ENCODE measurements at places on chromosomes 13 and 19.

- DNase-seq = no peak
Measured at GRCh38 chr19:43782689-43783231, 2.0 kb upstream of the KCNN4 start.

DNA sequence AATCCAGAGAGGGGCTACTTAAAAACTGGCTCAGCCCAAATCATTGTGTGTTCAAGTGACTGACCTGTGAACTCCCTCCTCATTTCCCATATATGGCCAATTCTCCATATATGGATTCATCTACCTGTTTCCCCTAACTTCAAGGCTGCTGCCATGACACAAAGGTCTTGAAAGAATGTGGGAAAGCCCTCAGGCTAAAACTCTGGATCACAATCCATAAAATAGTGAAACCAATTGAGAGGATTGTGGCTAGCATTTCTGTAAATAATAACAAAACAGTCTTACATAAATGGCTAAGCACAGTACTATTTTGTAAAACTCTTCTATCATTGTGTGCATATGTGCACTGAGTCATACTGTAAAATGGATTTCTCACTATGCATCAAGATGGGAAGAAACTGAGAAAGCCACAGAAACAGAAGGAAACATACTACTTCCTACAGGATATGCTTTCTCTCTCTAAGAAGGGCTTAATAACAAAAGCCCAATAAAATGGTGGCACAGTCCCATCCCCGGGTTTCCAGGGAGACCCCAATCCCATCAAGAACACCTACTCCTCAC lies 80.5 kb downstream of the FOXO1 start:
- DNase-seq = no peak

DNA sequence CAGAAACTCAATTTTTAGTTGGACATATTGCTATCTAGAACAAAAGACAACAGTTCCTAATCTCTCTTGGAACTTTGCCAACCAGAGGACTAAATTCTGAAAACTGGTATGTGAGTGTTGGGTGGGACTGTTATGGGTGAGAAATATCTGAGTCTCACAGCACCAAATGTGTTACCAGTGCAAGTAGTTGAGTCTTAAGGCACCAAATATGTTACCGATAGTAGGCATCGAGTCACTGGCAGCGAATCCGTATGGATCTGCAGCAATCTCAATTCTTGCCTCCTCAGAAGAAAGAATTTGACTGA lies 575.2 kb downstream of the DACH1 start:
- DNase-seq = no peak

- DNase-seq = peak; percentile 96
Measured at GRCh38 chr19:36054733-36055686, at the start of gene WDR62. WDR62 (plus strand) TSS chr19:36054897; CDS start chr19:36054972, 75 bp downstream.

DNA sequence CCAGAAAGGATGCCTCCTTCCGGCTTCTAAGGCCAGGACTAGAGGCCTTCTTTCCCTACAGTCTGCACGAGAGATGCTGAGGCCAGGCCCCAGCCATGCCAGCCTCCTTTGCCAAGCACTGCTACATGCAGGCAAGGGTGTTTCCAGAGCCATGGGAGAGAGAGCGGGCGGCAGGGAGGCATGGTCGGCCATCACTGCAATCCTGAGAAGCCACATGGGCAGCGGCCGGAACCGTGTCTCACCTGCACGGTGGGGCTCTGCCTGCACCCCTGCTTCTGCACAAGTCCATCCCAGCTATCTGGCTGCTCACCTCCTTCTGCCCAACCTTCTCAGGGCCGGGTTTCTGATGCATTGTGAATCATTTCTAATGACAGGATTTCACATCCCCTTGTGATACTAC lies 35.1 kb downstream of the TSHZ3 start:
- DNase-seq = no peak

GRCh38 chr19:5030822-5031221 lies 61.9 kb downstream of the KDM4B start:
- no peak for DNase-seq

GRCh38 chr13:55613429-55614187 lies 1527.1 kb upstream of the PRR20A start:
- DNase-seq = no peak

DNA sequence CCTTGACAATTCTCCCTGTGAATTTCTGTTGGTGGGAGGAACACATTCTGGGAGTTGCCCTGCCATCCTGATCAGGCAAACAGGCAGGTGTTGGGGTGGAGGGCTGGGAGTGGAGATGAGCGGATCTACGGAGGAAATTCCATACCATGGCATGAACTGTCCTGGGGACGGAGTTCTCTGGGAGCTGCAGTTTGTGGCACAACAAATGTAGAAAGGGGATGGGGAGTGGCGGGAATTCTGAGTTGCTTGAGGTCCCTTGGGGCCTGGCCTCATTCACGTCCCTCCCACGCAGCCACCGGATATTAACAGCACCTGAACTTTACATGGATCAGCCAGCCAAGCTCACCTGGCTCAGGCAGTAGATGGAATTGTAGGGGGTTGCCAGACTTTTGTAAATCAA lies 70.0 kb downstream of the CHST8 start:
- DNase-seq = no peak

GRCh38 chr13:105232439-105232838 lies 1303.0 kb downstream of the EFNB2 start:
- DNase-seq = no peak

DNA sequence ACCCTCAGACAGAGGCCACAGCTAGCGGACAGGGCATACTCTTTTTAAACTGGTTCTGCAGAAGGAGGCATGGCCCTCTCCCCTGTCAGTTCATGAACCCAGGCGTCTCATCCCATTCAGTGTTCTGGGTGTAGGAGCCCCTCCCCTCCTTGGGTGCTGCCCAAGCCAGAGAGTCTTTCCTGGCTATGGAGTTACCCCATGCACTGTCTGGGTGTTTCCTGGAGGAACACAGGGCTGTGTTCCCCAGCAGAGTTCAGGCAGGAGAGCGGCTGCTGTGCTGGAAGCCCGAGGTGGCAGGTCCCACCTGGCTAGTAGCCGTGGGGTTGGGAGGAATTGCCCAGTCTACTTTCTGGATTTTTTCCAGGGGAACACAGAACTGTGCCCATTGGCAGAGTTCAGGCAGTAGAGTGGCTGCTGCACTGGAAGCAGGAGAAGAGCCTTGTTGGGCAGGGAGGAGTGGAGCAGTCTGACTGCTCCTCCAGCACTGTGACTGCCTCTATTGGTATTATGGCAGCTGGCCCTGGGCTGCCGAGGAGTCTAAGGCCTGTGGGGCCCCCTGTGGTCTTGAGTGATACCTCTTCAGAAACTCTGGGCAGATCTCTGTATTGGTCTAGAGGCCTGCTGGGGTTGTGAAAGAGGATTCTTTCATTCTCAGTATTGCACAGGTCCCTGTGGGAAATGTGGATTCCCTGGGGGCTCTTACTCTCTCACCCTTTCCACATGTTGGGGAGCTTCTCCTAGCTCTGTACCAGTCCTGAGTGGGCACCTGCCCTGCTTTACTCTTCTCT lies 168.3 kb downstream of the PCDH20 start:
- no peak for DNase-seq

GRCh38 chr13:98556968-98557631 lies 19.8 kb downstream of the STK24 start:
- DNase-seq = peak; percentile 48

GRCh38 chr13:29722415-29722814 lies 126.9 kb upstream of the SLC7A1 start:
- no peak for DNase-seq

- no peak for DNase-seq
Measured at GRCh38 chr13:113781571-113781970, 22.5 kb downstream of the TMEM255B start.
